Transverse colon (tissue), 4 donors: ENCODE measurements at places on chromosomes 5 and 9. TPM values are rescaled to one million over a fixed set of nuclear protein-coding genes. Genes with fewer than 3 reads are reported as not detected.

DNA sequence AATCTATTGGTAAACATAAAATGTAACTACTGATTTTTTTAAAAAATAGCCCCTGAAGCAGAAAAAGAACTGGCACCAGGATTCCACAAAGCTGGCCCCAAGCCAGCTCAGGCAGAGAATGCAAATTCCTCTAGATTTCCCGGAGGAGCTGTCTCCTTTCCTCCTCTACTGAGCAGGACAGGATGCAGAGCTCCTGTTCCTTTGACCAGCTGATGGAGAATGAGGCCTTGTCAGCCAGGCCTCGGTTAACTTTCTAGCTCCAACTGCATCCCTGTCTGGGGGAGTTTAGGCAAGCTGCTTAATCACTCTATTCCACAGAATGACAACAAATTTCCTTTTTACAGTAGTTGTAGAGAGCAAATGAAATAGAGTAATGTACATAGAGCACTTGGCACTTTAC is 155.5 kb downstream of the GNAQ start:
- H3K4me1 ChIP-seq: peaks cover 27% of the 10 kb centered on the region
- H3K4me3 ChIP-seq: no peak overlapping the region
- no peaks in the 10 kb centered on the region for H3K27me3 ChIP-seq
- no peak for DNase-seq

GRCh38 chr5:127810017-127810416 is 106.8 kb downstream of the CCDC192 start:
- H3K4me1 ChIP-seq: no peaks in the 10 kb centered on the region
- no peak overlapping the region for H3K27ac ChIP-seq
- no peaks in the 10 kb centered on the region for H3K36me3 ChIP-seq
- H3K4me3 ChIP-seq: no peak overlapping the region
- no peak for DNase-seq

- peak overlapping the region; percentile 85 for H3K27ac ChIP-seq
- no peak for DNase-seq
- H3K36me3 ChIP-seq: no peaks in the 10 kb centered on the region
- H3K4me1 ChIP-seq: peaks cover 32% of the 10 kb centered on the region
- H3K27me3 ChIP-seq: no peaks in the 10 kb centered on the region
- H3K4me3 ChIP-seq: peak overlapping the region; percentile 55
These were observed 53.0 kb upstream of the GRAMD2B start for GRCh38 chr5:126369995-126370731.

GRCh38 chr5:138402640-138403039 is 36.2 kb upstream of the REEP2 start:
- no peaks in the 10 kb centered on the region for H3K4me1 ChIP-seq
- peaks cover 75% of the 10 kb centered on the region for H3K36me3 ChIP-seq
- no peak for DNase-seq
- H3K27me3 ChIP-seq: no peaks in the 10 kb centered on the region

DNA sequence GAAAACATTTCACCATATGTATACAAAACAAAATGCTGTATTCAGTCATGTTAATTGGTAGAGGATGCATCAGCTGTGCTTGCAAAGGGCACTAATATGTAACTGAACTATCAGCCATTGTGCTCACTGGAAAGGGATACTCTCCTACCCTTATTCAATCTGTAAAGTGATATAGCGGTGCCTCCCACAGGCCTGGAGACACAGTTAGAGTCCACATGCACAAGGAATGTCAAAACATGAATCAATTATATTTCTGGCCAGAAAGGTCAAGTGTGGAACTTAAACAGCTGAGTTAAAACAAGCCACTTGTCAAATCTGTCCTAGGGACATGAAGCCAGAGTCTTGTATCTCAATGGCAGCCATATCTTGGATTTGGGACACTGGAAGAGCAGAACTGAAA is 71.2 kb upstream of the IZUMO3 start:
- no peaks in the 10 kb centered on the region for H3K27me3 ChIP-seq
- no peak overlapping the region for H3K27ac ChIP-seq
- DNase-seq: no peak
- H3K4me3 ChIP-seq: no peak overlapping the region
- H3K36me3 ChIP-seq: no peaks in the 10 kb centered on the region
- H3K4me1 ChIP-seq: no peaks in the 10 kb centered on the region

DNA sequence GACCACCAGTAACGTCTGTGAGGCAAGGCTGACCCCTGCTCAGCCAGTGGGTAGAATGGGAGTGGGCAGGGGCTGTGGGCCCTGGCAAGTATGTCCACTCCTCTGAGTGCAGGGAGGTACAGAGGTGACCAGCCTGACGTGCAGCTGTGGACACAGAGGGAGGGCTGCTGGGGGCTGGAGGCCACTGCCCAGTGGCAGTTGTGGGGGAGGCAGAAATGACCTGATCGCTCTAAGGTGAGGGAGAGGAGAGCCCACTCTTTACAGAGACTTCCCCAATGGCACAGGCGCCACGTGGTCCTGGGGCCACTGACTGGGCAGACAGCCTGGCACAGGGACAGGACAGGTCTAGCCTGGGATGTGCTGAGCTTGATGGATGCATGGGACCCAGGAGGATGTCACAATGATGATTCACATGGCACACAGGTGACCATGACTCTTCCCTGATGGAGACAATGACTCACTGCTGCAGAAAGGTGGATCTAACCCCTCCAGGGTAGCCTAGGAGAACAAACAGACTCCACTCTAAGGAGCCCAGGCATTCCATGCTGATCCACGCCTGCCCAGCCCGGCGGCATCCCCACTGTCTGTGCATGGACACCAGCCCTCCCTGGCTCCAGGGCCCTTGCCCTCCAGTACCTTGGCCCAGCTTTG is 7.7 kb downstream of the LPCAT1 start:
- peaks cover 9% of the 10 kb centered on the region for H3K4me1 ChIP-seq
- H3K36me3 ChIP-seq: no peaks in the 10 kb centered on the region
- no peak overlapping the region for H3K27ac ChIP-seq

DNA sequence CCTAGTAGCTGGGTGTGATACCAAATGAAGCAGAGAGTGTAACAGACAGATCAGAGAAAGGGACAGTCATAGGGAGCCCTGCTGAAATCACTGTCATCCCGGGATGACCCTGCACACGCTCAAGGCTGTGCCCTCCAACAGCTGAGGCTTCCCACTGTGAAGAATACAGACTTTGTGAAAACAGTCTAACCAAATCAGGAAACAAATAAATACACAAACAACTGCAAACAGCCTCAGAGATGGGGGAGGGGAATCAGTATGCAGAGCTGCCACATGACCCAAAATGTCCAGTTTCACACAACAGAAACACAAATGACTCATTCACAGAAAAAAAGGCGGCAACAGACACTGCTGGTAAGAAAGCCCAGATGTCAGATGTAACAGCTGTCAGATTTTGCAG is 101.9 kb downstream of the ADAMTS2 start:
- no peaks in the 10 kb centered on the region for H3K27me3 ChIP-seq
- no peaks in the 10 kb centered on the region for H3K4me1 ChIP-seq
- no peak overlapping the region for H3K4me3 ChIP-seq
- H3K36me3 ChIP-seq: no peaks in the 10 kb centered on the region
- peak overlapping the region; percentile 18 for H3K27ac ChIP-seq

DNA sequence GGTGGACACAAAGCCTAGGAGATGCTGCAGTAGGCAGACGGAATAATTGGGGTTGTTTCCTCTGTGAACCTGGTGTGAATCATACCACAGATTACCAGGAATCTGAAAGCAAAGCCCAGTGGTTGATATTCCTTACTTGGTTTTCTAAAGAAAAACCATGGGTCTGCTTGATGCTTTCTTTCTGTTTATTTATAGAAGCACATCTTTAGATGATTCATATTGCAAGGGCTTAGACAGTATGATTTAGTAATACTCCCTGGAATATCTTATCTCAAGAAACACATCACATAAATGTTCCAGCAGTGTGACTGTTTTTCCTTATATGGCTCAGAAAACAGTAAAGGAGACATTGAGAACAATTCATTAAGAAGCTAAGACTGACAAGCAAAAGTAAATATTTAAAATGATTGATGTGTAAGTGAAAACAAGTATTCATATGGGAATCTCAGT is 623.3 kb downstream of the RAB3C start:
- no peak for DNase-seq
- H3K4me1 ChIP-seq: no peaks in the 10 kb centered on the region
- H3K27ac ChIP-seq: peak overlapping the region; percentile 67
- H3K27me3 ChIP-seq: no peaks in the 10 kb centered on the region
- no peak overlapping the region for H3K4me3 ChIP-seq

GRCh38 chr9:124105266-124105665 is 93.7 kb downstream of the LHX2 start:
- H3K27me3 ChIP-seq: peaks cover 20% of the 10 kb centered on the region
- no peak overlapping the region for H3K27ac ChIP-seq
- no peak for DNase-seq

DNA sequence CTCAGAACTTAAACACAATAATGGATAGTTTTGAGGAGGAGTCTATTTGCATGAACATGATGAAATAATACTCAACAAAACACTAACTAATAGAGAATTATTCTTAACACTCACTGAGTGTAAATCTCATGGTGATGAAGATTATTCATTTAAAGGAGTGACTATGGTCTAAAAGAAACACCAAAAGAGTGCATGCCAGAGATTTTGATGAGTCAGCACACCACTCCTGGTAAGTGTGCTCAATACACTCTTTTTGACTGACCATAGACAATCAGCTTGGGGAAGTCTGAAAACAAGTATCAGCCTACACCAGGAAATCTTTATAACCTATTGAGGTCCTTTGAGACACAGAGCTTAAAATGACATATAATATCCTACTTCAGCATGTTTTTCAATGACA is 6.8 kb upstream of the FST start:
- no peaks in the 10 kb centered on the region for H3K4me1 ChIP-seq
- DNase-seq: no peak
- no peak overlapping the region for H3K4me3 ChIP-seq
- H3K27ac ChIP-seq: no peak overlapping the region
- H3K27me3 ChIP-seq: peaks cover 47% of the 10 kb centered on the region

DNA sequence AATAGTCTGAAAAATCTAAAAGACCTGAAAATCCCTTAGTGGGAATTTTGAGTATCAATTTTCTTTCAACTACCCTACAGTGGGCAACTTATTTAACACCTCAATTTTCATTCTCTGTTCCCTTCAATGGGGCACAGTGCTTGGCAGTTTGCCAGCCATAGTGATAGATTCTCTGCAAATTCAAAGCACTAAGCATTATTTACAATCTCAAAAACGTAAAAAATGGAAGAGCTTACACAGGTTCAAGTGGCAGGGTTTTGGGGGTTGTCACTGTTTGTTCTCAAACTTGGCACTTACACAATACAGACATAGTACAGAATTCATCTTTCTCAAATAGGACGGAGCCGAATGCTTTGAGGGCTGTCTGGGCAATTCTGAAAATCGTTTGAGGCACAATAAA is 515.0 kb downstream of the EFNA5 start:
- DNase-seq: no peak
- no peak overlapping the region for H3K4me3 ChIP-seq
- no peaks in the 10 kb centered on the region for H3K27me3 ChIP-seq
- H3K4me1 ChIP-seq: no peaks in the 10 kb centered on the region

DNA sequence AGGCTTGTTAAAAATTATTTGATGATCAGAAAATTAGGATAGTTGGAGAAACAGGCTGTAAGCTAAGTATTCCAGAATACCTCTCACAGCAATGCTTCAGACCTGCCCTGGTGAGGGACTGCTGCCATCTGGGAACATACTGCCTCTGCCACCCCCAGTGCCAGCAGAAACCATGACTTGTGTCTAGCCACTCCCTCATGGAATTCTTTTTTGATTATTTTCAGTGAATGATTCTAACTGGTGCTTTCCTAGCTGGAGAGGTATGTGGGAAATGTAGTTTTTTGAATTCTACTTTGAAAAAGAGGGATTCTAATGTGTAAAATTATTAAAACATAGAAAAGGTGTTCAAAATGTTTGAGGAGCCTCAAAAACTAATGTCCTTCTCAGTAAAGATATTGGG is 126.3 kb downstream of the HMHB1 start:
- H3K36me3 ChIP-seq: no peaks in the 10 kb centered on the region
- no peaks in the 10 kb centered on the region for H3K27me3 ChIP-seq
- H3K27ac ChIP-seq: no peak overlapping the region
- no peak overlapping the region for H3K4me3 ChIP-seq

GRCh38 chr5:116573279-116573701 is 1.3 kb downstream of the SEMA6A start:
- peak overlapping the region; percentile 91 for H3K27ac ChIP-seq
- H3K27me3 ChIP-seq: peaks cover 14% of the 10 kb centered on the region
- no peaks in the 10 kb centered on the region for H3K36me3 ChIP-seq
- peak; percentile 50 for DNase-seq

DNA sequence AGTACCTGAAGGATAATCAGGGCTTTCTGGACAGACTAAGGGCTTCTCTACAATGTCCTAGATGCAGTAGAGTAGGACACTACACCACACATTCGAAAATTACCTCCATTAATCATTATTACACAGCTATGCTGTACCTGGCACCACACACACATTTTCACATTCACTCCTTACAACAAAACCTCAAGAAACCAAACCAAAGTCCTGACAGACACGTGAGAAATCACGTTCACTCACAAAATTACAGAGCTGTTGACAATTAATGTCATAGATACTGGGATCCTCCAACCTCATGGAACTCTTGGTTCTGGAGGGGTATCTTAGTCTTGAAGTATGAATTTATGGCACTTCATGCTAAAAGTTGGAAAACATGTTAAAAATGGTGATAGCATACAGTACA is 16.3 kb downstream of the UBQLN1 start:
- H3K36me3 ChIP-seq: no peaks in the 10 kb centered on the region
- H3K27me3 ChIP-seq: no peaks in the 10 kb centered on the region
- no peak overlapping the region for H3K27ac ChIP-seq
- no peak for DNase-seq

GRCh38 chr5:35804841-35805240 is 51.9 kb upstream of the IL7R start:
- H3K27me3 ChIP-seq: no peaks in the 10 kb centered on the region
- DNase-seq: no peak
- H3K27ac ChIP-seq: no peak overlapping the region
- no peak overlapping the region for H3K4me3 ChIP-seq
- no peaks in the 10 kb centered on the region for H3K36me3 ChIP-seq

GRCh38 chr9:136255166-136255538 is 9.5 kb upstream of the QSOX2 start:
- no peaks in the 10 kb centered on the region for H3K4me1 ChIP-seq
- H3K27ac ChIP-seq: no peak overlapping the region
- peaks cover 35% of the 10 kb centered on the region for H3K27me3 ChIP-seq
- no peaks in the 10 kb centered on the region for H3K36me3 ChIP-seq
- no peak for DNase-seq

DNA sequence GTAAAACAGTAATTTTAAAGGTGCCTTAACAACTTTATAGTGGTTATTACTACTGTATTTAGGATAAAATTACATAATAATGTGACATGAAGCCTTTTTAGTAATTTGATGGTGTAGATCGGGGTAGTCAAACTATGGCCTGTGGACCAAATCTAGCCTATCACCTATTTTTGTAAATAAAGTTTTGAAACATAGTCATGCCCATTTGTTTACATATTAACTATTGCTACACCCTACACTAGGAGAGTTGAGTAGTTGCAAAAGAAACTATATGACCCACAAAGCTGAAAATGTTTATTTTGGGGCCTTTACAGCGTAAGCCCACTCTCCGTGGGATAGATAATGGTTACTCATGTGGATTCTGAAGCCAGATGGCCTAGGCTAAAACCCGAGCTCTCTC is 6.2 kb downstream of the CEP78 start:
- DNase-seq: no peak
- no peak overlapping the region for H3K4me3 ChIP-seq
- no peak overlapping the region for H3K27ac ChIP-seq
- no peaks in the 10 kb centered on the region for H3K36me3 ChIP-seq
- H3K27me3 ChIP-seq: no peaks in the 10 kb centered on the region
- peaks cover 5% of the 10 kb centered on the region for H3K4me1 ChIP-seq

Gene LCN9
- total RNA-seq: not detected

Gene ARL14EPL
- total RNA-seq: not detected

Gene SPOCK1
- total RNA-seq: 11.5 TPM

Gene COL5A1
- 23.6 TPM for total RNA-seq

Gene ARSI
- 1.6 TPM for total RNA-seq

Gene STK32A
- total RNA-seq: 1.4 TPM

Gene PCDHB12
- 0.79 TPM for total RNA-seq

Gene SLC27A6
- total RNA-seq: not detected
